ENCODE measurements at places on chromosomes 12 and 14.

- no peak for DNase-seq
These were observed at the start of gene RNASE4 for GRCh38 chr14:20683891-20684661. RNASE4 (plus strand) TSS chr14:20684560; CDS start chr14:20699372, 14,812 bp downstream.

GRCh38 chr14:65287264-65288131 lies 125.0 kb upstream of the FUT8 start:
- no peak for DNase-seq

DNA sequence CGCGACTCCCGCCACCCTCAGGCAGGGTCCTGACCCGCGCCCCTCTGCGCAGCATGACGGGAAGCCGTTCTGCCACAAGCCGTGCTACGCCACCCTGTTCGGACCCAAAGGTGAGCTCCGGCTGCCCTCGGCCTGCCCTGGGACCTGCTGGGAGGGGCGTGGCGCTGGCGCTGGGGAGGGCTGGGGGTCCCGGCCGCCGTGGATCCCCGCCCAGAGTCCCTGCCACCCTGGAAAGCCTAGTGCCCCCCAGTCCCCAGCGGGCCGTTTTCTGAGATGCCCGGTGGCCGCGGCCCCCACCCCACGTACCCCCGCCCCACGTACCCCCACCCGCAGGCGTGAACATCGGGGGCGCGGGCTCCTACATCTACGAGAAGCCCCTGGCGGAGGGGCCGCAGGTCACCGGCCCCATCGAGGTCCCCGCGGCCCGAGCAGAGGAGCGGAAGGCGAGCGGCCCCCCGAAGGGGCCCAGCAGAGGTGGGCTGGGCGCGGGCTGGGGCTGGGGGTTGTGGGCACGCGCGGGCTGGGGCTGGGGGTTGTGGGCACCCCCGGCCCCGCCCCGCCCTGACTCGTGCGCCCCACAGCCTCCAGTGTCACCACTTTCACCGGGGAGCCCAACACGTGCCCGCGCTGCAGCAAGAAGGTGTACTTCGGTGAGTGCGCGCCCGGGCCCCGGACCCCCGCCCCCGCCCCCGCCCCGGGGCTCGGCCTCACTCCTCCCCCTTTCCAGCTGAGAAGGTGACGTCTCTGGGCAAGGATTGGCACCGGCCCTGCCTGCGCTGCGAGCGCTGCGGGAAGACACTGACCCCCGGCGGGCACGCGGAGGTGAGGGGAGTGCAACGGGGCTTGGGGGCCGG lies 4.0 kb downstream of the CRIP2 start:
- no peak for DNase-seq

GRCh38 chr12:25496098-25496587 lies 56.9 kb downstream of the LMNTD1 start:
- no peak for DNase-seq

DNA sequence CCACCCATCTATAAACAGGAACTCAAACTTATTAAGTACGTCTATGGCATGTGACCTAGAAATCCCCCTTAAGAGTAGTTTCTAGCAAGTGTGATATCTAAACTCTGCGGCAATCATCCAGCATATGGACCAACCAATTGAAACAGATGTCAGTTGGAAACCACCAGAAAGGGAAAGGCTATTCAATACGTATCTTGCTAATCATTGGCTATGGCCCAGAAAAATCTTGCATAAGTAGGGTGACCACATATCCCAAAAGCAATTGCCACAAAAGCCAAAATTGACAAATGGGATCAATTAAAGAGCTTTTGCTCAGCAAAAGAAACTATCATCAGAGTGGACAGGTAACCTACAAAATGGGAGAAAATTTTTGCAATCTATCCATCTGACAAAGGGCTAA lies 24.2 kb downstream of the SYNJ2BP start:
- no peak for DNase-seq

DNA sequence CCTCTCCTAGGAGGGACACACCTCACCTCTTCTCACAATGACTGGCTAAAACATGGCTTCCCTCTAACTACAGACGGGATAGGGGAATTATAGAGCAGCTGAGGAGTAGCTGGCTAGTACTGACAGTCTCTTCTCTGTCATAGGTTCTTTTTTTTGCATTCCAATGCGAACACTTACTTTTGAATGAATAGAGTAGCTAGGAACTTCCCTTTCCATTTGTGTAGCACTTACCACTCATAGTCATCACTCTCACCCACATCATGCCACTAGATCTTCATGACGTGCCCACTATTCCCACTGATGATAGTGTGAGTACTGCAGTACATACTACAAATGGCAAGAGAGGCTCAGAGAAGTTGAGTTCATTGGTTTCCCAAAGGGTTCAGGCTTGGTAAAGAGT lies 143.9 kb upstream of the HIF1A start:
- no peak for DNase-seq

DNA sequence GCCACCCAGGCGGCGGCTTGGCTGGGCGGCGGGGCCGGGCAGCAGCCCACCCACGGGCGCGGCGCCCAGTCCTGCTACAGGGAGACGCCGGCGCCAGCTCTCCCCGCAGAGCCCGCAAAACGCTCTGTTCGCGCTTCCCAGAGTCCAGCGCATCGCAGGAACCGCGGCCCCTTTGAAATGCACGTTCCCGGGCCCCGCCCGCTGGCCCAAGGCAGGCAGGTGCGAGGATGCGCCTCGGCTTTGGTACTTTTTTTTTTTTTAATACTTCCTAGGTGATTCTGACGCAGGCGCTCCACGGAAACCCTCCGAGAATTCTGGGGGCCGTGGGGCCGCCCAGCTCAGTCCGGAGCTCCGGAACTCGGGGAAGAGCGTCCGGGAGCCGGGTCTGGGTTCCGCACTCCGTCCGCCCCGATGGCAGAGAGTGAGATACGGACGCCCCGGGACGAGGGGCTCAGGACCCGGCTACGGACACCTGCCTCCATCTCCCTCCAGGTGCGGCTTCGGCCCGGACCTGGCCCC lies 483 bp downstream of the POC1B start:
- no peak for DNase-seq

GRCh38 chr12:103326190-103326589 lies 169.6 kb downstream of the C12orf42 start:
- DNase-seq, result no peak

- DNase-seq, result no peak
These were observed 16.8 kb downstream of the ISCA2 start for GRCh38 chr14:74510223-74510931.

DNA sequence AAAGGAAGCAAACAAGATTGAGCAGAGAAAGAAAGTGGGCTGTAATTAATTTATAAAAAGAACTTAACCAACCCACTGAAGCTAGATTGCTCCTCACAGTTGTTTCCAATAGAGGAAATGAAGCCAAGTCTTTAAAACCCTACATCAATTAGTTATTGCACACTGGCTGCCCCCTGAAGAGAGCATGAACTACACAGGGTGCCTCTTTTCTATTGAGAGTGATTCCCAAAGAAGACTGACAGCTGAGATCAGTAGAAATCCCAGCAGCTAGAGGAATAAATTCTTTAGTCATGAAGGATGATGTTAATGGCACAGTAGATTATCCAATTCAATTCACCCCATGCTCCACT lies 8.6 kb upstream of the USP15 start:
- no peak for DNase-seq

DNA sequence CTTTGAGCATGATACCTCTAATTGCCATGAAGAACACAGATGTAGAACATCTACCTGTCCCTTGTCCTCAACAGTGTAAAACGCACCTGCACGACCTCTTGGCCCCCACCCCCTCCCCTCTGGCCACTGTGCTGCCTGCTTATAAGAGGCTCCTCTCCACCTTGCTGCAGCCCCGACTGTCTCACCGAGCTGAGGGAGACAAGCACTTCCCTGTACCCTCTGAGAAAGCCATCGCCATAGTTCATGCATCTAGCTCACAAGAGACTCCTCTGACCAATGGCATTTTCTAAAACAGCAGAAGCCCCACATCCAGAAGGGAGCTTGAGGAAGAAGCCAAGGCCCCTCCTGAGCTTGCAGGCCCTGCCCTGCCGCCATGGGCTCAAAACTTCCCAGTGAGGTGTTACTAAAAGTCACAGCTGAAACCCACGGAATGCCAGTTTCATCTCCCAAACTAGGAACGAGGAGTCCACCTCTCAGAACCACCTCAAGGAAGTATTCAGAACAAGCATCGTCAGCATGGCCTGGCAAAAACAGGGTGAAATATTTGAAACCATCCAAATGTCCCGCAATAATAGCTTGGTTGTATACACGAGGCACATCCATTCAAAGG lies 21.5 kb upstream of the ANO2 start:
- DNase-seq, result no peak

DNA sequence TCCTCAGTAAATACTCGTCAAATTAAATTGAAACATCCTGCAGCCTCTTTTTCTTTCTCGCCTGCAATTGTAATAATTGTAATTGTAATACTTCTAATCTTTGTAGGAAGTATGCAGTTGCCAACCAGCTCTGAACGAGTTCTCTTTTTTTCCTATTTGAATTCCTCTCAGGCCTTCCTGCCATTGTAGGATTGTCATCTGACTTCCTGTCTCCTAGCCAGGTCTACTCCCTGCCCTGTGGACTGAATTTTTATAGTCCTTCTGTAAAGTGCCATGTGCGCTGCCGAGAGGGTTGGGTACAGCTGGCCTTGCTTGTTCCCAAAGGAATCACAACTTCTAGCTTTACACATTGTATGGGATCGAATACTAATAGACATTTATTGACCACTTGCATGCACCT lies 183.3 kb downstream of the SSPN start:
- DNase-seq, result no peak

- no peak for DNase-seq
These were observed 28.7 kb downstream of the ARID4A start for GRCh38 chr14:58327019-58327418.

DNA sequence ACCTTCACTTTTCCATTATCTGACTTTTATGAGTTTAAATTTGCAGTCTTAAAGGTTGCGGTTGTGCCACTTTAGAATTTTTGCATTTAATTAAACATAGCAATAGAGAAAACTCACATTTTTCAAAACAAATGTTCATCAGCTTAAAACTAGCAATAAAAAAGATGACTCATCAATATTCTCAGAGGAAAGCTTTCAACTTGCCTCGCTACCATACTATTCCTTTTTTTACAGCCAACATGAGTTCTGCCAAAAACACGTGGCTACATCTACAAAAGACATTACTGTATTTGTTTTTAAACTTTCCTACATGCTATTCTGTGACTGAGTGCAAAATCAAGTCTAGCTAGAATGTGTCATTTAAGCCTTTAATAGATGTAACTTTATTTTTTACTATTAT lies 497.1 kb downstream of the RPS29 start:
- no peak for DNase-seq

DNA sequence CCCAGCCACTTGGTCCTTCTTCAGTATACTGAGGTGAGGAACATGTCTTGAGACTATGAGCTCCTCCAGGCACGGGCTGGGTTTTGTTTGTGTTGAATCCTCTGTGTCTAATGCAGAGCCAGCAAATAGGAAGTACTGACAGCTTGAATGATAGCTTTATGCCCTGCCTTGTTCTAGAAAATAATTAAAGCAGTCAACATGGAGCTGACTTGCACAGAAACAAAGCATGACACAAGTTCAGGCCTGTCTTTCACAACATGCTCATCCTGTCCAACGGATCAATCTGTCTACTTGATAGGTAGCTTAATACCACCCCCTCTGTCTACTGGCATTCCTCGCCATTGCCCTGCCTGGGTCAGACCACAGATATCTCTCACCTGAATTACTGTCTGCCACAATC lies 140.9 kb downstream of the ESRRB start:
- DNase-seq, result no peak

DNA sequence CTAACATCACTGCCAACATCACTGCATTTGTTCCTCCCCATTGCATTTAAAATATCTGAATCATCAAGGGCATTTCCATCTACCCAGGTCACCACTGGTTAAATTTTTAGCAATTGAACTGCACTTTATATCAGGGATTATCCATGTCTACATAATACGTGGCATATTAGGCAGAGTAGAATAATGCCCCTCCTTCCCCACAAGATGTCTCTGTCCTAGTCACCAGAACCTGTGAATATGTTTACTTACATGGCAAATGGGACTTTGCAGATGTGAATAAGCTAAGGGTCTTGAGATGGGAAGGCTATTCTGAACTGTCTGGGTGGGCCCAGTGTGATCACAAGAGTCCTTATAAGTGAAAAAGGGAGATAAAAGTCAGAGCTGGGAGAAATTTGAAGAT lies 181.7 kb upstream of the ARID2 start:
- no peak for DNase-seq

- no peak for DNase-seq
These were observed 1.5 kb downstream of the BCL2L14 start for GRCh38 chr12:12072064-12072760.

DNA sequence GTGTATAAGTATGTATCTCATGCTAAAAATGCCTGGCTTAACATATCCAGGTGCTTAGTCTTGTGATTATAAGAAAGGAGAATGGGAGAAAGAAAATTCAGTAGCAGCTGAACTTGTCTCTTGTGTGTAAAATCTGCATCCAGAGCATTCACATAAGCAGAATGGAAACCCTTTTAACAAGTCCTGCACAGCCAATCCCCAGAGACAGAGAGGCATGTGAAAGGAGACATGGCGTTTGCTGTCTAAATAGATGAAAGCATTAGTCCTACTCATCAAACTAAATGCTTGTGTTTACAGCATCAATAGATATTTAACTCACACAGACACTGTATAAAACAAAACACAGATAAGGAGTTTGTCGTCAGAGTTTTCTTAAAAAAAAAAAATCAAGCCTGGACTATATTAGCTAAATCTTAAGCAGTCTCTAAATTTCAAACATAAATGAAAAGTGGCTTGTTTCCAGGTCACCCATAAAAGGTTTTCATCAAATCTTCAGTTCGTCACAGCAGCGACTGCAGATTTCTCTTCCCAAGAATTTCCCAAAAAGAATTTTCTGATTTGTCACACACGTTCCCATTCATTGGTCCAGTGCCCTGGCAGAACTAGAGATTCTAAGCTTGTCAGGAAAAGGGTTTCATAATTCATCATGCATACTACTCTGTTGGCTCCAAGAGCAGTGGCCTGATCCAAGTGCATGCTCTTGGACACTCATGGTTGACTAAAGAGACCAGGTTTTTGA lies 249.2 kb downstream of the BTG1 start:
- DNase-seq, result no peak

GRCh38 chr12:100234166-100234565 lies 32.7 kb downstream of the DEPDC4 start:
- DNase-seq, result no peak

- no peak for DNase-seq
These were observed 39.1 kb downstream of the TSPAN9 start for GRCh38 chr12:3116106-3116844.

Data from NCI-H2081 treated with DMSO at 0.1 percent for 48 hours (cell line).